CD4-positive, CD25-positive, alpha-beta regulatory T cell (primary cell): ENCODE measurements at places on chromosomes 5 and 9.

- no peak for DNase-seq
Measured at GRCh38 chr9:76405868-76406267, 11.6 kb upstream of the RFK start.

DNA sequence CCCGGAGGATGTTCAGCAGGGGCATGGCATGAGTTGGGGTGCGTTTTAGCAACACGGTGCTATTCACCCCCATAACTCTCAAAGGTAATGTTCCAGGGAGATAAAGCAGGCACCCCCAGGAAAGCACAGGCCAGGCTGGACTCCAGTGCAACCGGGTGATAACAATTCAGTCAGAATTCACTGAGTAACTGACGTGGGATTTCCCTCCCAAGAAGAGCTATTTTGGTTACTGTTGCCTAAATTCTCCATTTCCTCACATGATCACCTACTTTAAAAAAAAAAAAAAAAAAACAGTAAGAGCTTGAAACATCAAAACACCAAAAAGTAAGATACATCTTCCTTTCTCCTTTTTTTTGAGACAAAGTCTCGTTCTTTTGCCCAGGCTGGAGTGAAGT lies 137.6 kb upstream of the WWC1 start:
- DNase-seq = no peak

DNA sequence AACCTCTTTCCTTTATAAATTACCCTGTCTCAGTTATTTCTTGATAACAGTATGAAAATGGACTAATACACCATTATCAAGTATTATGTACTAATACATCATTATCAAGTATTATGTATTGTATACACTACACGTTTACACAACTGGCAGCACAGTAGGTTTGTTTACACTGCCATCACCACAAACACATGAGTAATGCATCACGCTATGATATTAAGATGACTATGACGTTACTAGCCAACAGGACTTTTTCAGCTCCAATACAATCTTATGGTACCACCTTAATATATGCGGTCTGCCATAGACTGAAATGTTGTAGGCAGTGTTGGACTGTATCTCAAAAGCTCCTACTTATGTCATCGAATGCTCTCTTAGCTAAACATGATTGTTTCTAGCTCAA lies 28.2 kb downstream of the PRELID2 start:
- no peak for DNase-seq

DNA sequence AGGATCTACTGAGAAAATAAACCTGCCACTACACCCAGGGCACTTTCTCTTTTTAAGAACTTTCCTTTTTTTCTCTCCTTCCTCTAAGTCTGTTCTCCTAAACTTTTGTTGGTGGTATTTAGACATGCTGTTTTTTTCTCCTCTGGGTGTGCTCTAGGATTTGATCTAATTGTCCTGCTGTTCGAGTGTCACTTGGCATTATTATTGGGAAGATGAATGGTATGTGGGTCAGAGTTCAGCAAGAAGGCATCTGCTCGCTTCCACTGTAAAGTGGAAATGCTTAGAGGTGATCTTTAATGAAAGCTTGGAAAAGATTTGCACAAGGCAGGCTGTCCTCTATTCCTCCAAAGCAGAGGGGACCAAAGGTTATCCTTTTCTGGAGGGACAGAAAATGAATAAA lies 1.3 kb upstream of the PLPPR1 start:
- no peak for DNase-seq

DNA sequence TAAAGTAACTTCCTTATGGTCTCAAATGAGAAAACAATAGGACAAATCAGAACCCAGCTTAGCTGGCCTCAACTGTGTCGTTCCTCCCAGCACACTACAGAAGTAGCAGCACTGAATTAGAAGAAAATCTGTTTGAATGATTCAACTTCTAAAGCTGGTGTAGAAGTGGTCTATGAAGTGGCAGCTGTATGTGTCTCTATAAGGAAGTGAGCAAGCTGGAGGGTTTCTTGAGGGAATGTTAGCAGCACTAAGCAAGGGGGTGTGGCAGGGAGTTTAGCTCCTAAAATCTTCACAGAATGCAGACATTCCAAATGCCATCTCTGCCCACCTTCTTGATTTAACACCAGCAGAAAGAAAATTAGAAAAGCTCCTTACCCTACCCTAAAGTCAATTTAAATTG lies 4.1 kb downstream of the KLF9 start:
- no peak for DNase-seq

DNA sequence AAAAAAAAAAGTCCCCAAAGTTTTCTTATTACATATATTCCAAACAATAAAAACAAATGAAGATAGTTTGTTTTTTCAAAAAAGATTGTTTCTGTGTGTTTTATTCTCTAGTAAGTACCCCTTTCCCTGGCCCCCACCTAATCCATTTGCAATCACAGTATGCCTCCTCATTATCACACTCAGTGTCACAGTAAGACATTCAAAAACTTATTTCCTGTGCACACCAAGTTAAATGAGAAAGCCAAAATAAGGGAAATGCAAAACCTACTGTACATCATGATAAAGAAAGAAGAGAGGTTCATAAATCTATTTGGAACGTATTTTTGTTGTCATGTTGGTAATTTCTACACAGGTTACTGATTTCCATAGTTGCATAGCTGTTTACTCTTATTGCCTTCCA lies 62.3 kb downstream of the ST8SIA4 start:
- no peak for DNase-seq

- DNase-seq = no peak
Measured at GRCh38 chr5:77669677-77670076, 31.2 kb upstream of the OTP start.

DNA sequence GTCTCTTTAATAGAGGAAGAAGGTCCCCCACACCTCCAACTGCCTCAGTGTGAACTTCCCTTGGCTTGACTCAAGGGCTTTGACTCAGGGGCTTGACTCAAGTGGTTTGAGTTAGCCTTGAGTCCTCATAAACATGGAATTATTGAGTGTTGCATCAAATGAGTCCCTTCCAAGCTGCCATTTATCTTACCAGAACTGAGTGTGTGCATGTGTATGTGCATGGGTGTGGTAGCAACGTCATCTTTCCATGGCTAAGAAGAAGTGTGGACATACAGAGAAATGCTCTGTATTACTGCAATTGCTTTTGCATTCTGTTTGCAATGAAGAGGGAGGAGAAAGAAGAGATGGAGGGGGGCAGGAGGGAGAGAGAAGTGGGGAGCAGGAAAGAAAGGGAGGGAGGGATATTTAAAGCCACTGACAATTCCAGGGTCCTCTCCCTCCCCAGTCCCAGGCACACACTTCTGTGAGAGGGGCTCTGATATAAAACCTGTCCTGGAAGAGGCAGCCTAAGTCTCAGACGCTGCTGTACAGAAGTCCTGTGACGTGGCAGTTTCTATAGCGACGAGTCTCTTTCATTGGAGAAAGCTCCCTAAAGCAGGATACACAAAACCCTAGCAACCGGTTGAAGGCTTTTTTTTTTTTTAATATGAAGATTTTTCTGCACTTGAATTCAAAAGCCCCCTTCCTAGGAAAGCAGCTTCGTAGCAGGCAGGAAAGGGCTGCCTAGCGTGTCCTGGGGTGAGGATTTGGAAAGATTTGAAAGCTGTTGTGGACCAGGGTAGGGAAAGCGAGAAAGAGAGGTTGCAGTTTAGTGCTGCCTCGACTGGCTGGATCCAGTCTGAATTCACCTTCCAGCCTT lies 93.3 kb upstream of the MAP1B start:
- no peak for DNase-seq
